Naive thymus-derived CD4-positive, alpha-beta T cell (primary cell): ENCODE measurements at places on chromosomes 12 and 14.
A peak's percentile ranks its signal among the peaks of the same experiment; 100 is the strongest.

DNA sequence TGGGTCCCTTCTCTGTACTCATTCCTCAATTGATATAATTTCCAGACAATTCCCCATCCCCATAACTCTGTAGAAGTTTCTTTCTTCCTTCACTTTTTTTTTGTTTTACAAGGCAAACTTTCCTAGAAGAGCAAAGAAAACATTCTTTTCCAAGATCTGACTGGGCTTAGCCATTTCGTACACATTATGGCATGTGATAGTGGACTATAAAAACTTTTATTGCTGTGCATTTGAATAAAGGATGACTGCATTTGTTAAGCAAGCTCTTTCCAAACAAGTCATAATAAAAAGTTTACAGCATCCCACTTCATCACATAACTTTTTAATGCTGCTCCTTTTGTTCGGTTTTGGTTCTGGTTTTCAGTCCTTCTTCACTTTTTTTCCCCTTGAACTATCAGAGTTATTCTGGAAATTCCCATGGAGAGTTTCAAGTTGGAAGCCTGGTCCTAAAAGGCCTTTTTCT lies 231.0 kb upstream of the HMGA2 start:
- no peak for DNase-seq

- peak; percentile 90 for DNase-seq
Measured at GRCh38 chr14:103562429-103563225, at the start of the genes BAG5 and COA8. Gene BAG5 (minus strand): TSS chr14:103562657. CDS start chr14:103561164, 1,493 bp downstream. Gene COA8 (plus strand): TSS chr14:103562960. CDS start chr14:103563002, 42 bp downstream.

- no peak for DNase-seq
Measured at GRCh38 chr12:126704609-126705008, 1562.4 kb upstream of the TMEM132C start.

DNA sequence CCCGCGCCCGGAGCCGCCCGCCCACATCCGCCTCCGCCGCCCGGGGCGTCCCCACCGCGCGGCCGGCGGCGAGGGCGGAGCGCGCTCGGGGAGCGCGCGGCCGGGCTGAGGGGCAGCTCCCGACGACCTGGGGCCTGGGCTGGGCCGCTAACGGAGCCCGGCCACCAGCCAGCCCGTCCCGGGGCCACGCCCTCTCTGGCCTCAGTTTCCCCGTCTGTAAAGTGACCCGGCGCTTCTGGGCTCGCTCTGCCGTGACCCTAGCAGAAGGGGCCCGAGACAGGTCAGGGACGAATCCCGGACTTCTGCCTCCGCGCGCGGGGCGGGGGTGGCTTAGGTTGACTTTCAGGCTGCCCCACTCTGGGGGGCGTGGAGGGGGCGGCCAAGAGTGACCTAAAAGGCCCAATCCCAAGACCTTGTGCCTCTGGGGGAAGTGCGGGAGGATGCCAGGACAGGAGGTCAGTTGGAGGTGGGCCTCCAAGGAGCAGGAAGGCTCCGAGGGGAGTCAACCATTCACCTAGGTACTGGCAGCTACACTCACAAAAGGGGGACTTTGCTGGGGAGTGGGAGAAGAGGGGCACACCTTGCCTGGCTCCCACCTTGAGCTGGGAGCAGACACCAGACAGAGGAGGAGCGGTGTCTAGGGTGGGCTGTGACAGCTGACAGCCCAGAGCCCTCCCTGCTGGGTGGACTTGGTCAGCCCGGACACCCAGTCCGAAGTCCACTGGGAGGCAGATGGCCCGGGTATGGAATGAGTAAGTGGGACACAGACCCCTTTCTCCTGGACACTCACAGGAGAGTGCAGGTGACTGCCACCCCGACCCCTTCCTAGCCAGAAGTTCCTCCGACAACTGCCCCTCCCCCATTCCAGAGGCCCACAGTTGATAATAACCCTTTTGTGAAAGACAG lies 486 bp upstream of the AKT1 start:
- DNase-seq = peak; percentile 40

DNA sequence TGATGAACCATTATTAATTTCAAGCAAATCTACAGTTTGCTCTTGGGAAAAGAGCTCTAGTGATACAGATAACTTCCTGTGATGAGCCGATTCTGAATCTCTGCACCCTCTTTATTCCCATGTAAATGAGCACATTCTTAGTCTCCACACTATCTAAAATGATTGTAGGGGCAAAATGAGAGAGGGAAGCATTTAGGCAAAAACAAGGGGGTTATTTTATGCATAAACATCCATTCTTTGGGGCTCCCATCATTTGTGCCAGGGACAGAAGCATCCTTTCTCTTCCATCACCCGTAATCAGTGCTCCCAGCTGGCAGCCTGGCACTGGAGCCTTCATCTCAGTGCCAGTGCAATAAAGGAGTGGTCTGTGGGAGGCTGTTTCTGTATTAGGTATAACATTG lies 1.7 kb upstream of the GPD1 start:
- no peak for DNase-seq

DNA sequence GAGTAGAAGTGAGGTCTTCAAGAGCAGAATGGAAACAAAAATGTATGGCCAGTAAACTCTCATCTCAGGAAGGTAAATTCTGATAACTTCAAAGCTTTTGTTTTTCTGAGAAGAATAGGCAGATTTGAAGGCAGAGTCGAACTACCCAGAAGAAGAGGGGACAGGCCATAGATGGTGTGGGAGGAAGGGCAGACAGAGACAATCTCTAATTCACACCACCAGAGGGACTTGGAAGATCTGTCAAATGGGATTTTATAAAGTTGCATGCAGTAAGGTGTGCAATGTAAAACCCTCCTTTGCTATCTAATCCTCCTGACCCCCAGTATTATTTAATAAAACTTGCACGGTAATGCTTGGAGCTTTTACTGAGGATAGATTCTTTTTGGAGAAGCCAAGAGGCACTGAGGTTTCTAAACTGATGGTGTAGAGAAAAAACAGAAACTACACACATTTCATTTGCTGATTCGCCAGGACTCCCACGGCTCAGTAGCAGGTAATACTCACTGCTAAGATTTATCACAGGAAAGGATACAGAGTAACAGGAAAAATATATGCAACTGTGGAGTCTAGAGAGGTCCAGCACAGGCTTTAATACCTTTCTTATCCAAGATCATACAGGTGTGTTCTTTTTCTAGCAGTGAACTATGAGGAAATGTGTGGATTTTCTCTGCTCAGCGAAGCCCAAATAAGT lies 18.3 kb downstream of the SLC38A2 start:
- DNase-seq = no peak

GRCh38 chr14:26216786-26217185 lies 381.0 kb downstream of the NOVA1 start:
- no peak for DNase-seq
